GM18507 (cell line): ENCODE measurements at places on chromosomes 2 and 18.

DNA sequence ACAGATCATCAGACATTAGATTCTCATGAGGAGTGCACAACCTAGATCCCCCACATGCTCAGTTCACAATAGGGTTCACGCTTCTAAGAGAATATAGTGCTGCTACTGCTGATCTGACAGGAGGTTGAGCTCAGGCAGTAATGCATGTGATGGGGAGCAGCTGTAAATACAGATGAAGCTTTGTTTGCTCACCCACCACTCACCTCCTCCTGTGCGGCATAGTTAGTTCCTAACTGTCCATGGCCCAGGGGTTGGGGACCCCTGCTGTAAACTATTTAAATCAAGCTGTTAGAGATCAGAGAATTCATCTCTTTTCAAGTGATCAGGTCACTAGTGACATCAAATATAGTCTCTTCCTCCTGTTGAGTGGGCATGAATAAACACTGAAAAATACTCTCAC lies 88.8 kb upstream of the ACVR2A start:
- no peak for DNase-seq

- no peak for DNase-seq
Observed at GRCh38 chr2:213279971-213280370, 4.3 kb upstream of the SPAG16 start.

- DNase-seq, result no peak
Observed at GRCh38 chr2:169014780-169015179, 16.3 kb downstream of the ABCB11 start.

DNA sequence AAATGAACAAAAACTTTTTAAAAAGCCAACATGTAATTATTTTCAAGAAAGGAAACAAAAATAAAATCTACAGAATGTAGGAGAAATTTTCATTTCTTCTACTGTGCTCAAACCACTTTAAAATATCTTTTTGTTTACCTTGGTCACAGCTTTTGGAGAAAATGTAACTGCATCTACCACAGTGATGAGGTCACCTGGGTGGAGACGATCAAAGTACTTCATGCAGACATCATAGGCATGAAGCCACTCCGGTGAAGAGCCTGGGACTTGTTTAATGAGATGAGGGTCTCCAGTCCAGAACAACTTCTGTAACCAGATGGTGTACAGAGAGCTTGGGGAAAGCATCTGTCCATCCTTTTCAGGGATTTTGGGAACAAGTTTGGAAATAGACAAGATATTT lies 285.8 kb downstream of the NBAS start:
- DNase-seq, result no peak

- no peak for DNase-seq
Observed at GRCh38 chr2:187008111-187008510, 159.1 kb upstream of the ZSWIM2 start.

DNA sequence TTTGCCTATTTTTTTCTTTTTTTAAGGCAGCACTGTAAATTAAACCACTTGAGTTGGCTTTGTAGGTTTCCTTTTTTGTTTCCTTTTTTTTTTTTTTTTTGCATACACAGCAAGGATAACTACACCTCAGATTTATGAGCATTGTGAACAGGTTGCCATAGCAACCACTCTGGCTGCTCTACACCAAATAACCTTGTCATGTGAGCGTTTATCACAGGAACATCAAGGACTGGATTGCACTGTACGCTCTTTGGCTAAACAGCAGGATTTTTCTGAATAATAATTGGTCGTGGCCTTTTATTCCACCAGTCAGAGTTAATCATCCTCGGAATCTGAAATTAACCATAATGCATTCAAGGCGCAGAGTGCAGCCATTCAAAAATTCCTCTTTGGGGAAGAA lies 199.1 kb upstream of the SLC14A2 start:
- DNase-seq, result no peak

DNA sequence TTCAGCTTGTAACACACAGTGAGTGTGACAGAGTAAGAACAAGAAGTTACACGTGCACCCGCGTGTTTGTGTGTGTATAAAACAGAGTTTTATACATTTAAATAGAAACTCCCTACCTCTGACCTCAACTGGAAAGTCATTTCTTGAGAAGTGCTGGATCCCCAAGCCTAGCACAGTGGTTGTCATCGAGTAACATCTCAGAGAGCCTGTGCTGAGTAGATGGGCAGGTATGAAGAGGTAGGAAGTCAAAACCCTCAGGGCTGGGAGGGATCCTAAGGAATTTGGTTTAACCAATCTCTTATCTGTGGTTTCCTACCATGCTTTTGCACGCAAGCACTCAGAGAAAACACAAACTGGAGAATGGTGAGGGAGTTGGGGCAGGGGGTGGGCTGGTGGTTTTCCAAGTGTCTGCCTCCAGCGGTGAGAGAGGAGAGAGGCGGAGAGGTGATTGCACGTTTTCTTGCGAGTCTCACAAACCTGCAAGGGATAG lies 9.2 kb downstream of the ACOXL start:
- DNase-seq, result no peak

DNA sequence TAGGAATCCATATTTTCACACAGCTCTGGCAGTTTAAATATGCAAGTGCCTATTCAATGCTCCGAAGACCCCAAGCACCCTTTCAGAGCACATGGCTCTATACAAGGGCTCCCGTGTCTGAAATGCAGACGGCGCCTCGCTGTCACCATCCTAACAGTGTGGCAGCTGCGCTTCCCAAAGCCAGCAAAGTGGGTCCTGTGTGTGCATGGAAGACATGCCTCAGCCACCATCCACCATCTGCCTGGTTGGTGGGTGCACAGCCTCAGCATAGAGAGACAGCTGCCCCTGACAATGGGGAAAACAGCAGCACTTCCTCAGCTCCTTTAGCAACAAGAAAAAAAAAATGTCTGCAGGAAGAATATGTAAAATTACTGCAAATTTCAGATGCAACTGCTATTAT lies 218.1 kb downstream of the SP3 start:
- DNase-seq, result no peak

- no peak for DNase-seq
Observed at GRCh38 chr2:96631804-96632435, 6.2 kb downstream of the KANSL3 start.

GRCh38 chr2:216292475-216292874 lies 79.8 kb downstream of the MARCHF4 start:
- no peak for DNase-seq

DNA sequence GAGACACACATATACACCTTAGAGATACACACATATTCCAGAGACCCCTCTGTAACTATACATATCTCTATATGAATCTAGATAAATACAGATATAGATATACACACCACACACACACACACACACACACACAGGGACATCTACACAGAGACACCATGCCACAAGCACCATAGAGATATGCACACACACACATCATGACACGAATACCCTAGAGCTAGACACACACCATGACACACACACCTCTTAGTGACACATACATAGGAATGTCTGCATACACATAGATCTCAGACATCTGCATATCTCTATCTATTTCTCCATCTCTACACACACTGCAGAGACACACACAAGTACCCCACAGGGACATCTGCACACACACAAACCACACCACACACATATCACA lies 270.0 kb downstream of the CYRIA start:
- no peak for DNase-seq

DNA sequence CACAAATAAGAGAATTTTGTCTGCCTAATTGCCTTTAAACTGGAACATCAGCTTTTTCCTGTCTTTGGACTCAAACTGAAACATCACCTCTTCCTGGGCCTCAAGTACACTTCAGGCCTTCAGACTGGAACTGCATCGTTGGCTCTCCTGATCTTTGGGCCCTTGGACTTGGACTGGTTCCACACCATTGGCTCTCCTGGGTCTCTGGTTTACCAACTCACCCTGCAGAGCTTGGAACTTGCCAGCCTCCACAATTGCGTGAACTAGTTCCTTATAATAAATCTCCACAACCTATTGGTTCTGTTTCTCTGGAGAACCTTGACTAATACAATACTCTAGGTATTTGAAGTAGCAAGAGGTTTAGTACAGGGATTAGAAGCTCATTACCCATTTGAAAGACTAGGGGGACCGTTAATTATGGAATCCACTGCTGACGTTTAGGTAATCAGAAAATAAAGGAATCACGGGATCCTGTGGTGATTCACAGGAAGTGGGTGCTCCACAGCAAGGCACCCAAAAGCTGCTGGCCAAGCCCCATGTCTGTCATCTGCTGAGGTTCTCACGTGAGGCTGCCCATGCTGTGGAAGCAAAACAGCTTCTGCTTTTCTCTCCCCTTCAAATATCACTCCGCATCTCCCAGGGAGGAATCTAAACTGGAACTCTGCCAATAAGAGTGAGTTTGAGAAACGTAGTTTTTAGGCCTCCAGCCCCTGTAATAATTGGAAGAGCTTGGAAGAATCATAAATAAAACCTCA lies 20.0 kb upstream of the SGPP2 start:
- no peak for DNase-seq

DNA sequence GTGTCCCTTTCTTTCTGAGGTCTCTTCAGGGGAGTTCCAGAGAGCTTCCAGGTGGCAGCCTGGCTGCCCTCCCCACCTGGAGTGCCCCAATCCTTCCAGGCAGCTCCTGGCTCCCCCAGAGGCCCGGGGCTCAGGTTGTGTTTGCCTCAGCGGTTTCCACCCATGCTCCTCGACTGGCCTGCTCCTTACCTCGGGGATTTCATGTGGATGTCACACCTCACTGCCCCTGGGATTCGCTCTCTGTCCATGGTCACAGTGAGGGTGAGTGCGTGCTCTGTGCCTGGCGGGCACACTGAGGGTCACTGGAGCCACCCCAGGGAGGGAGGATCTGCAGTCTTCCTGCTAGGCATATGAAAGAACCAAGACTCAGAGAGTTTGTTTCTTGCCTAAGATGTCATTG lies 2.1 kb upstream of the TOGARAM2 start:
- DNase-seq, result no peak

DNA sequence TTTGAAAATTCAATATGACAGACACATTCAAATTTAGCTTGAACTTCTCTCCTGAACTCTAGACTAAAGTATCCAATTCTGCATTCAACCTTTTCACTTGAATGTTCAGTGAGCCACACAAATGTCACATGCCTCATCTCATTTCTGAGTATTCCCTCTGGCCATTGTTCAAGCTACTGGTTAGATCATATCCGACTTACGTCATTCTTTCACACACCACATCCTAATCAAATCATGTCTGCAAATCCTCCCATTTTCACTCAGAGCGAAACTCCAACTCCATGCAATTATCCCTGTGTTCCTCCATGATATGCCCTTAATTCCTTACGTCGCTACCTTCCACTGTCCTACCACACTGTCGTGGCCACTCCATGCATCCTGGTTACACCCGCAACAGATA lies 425.1 kb downstream of the CBLN2 start:
- no peak for DNase-seq

DNA sequence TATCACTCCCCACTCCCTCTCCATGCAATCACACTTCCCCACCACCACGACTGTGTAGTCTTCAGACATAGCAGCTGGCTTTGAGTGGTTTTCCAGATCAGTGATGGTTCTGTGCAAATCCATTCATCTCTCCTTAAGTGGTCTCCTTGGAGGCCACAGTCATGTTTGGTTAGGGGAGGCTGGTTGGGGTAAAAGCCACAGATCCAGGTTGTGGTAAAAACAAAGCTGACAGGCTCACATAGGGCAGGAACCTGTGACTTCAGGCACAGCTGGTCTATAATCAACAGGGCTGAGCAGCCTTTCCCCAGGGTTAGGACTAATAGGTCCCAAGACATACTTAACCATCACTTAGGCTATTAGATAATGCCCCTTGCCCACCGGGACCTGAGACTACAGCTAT lies 46.2 kb upstream of the FZD7 start:
- no peak for DNase-seq

- no peak for DNase-seq
Observed at GRCh38 chr2:2456721-2457120, 125.6 kb upstream of the MYT1L start.

DNA sequence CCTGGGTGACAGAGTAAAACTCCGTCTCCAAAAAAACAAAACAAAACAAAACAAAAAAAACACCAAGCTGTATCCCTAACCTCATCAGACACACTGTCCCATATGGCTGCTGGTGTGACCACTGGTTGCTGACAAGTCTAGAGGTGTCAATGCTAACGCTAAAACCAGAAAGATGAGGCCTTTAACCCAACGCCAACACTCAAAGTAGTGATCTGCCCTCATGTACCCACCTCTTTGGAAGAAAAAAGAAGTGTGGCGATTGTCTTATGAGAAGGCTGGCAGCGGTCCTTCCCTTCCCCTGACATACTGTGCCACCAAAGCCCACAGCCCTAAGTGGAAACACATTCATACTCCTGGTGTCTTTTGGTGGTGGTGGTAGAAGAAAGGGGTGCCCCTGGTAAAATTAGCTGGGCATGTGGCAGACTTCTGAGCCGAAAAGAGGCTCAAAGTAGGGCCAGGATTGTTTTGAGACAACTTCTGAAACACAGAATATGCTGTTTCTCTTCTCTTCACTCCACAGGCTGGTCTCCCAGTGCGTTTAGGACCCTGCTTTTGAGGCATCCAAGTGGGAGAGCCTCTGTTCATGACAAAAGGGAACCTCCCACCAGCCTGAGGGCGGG lies 9.8 kb downstream of the SERTAD2 start:
- no peak for DNase-seq

GRCh38 chr18:63098018-63098981 lies 221.3 kb downstream of the BCL2 start:
- DNase-seq, result no peak

DNA sequence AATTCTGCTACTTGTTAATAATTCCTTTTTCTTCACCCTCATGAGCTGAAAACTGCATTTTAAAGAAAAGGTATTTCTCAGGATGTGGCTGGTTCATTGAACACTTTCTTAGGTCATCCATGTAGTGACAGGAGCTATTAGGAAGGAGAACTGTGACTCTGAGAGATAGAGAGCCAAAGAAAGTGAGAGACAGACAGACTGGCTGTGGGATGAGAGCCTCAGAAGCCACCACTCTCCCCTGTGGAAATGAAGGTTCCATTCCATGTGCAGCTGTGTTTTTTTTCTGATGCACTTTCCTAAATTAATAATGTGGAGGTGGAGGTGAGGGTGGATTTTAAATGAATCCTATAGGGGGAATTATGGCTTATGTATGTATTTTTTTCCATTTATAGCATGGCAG lies 113.3 kb downstream of the FAM210A start:
- no peak for DNase-seq

DNA sequence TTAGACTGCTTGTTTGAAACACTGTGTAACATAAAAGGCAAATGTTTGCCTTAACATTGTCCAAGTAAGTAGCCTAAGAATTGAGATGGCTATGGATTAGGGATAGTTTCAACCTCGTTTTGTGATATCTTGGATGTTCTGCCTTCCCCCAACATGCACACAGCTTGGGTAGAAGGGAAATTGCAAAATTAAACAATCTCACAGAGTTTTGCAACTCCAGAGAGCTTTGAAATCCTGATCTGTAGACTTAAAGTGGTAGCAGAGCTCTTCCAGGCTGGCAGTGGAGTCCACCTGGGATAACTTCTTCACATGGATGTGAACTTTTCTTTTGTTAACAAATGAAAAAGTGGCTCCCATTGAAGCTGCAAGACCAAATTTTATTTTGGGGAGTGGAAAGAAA lies 59.6 kb downstream of the CHRNA1 start:
- DNase-seq, result no peak

- no peak for DNase-seq
Observed at GRCh38 chr2:228700638-228701037, 519.2 kb upstream of the SPHKAP start.
